ENCODE measurements at places on chromosomes 13 and 19.

GRCh38 chr13:46172531-46172991, 9.4 kb downstream of the LCP1 start:
- DNase-seq: no peak

DNA sequence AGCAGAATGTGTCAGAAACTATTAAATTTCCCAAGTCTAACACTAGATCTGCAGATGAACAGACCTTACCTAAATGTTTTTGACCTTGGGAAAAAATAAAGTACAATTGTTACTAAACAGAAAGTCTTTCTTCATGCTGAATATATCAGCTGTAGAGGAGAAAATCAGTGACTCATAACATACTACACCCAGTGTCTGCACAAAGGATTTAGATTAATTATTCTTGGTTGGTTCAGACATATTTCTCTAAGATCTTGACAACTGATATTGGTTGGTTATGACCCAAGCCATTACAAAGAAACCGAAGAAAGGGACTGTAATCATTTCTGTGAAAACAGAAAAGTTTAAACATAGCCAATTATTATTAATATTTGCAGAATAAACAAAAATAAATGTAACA, 225.1 kb downstream of the HS6ST3 start:
- DNase-seq: no peak

GRCh38 chr13:18944501-18945068, 237.0 kb downstream of the TUBA3C start:
- no peak for DNase-seq

DNA sequence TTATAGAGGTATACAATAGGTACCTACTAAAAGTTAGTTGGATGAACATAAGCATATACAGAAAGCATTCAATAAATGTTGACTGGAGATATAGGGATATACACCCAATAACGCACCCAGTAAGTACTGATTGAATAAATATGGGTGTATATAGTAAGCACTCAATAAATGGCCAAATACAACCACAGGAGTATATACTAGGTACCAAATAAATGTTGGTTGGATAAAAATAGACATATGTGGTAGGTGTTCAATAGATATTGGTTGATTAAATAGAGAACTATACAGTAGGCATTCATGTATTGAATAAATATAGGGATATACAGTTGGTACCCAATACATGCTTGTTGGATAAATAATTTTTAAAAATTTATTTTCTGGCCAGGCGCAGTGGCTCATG, 9.4 kb downstream of the ANGPTL8 start:
- DNase-seq: no peak

GRCh38 chr13:111123221-111123620, 8.1 kb downstream of the ARHGEF7 start:
- DNase-seq: no peak

Measured in mesenchymal stem cell (in vitro differentiated cells and primary cell).